WTC11 (cell line): ENCODE measurements at places on chromosomes 5 and 9.

- DNase-seq = no peak
Observed at GRCh38 chr5:40945111-40945510, 35.8 kb downstream of the C7 start.

GRCh38 chr5:66358741-66359140 is 214.6 kb downstream of the SREK1 start:
- DNase-seq = no peak

- no peak for DNase-seq
Observed at GRCh38 chr5:108101130-108101529, 280.8 kb downstream of the FBXL17 start.

GRCh38 chr5:123294544-123294943 is 128.7 kb downstream of the CEP120 start:
- no peak for DNase-seq

DNA sequence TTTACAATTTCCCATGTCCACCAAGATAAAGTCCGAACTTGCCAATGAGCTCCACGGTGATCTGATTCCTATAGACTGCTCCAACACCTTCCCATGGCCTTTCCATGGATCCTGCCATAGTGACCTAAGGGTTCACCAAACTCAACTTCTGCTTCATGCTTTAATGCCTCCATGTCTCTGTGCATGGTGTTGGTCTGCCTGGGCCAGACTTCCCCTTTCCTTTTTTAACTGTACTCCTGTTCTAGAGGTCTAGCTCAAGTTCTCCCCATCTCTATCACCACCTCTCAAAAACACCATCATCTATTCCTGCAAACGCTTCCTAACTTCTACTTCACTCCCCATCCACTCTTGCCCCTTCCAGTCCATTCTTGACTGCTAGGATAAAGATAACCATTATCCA is 14.8 kb upstream of the SMARCA2 start:
- no peak for DNase-seq
